ENCODE measurements at places on chromosomes 13 and 19. TPM values are rescaled to one million over a fixed set of nuclear protein-coding genes. Genes with fewer than 3 reads are reported as not detected.

DNA sequence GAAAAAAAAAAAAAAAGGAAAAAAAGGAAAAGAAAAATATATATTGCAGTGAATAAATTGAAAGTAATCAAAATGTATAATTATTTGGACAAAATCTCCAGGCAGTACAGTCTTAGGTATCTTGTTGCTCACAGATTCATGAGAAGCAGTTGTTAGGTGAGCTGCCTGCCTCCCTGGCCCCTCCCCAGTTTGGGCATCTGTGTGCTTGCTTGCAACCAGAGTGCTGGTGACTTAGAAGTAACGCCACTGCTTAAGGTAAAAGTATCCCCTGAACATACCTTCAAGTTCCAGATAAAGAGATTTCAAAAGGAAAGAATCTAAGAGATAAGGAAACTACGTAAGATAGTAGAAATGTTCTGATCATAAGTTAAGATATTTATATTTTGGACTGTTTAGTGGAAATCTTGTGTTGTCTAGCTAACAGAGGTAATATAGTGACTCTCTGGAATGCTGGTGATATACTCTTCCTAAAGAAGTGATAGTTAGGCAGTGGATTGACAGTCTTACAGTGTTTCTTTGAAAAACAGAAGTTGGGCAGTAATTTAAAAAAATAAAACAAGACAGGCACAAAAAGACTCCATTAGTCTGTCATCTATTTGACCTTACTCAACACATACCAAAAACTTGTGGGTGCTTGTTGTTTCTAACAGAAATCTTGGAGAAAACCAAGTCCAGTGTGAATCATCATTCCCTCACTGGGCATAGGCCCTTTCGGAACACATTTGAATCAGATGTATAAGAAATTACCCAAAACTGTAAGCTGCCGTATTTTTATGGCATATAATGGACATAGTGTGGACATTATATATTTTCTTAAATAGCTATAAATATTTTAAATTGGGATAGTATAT is 38.3 kb upstream of the KCTD4 start:
- ATAC-seq: no peak

DNA sequence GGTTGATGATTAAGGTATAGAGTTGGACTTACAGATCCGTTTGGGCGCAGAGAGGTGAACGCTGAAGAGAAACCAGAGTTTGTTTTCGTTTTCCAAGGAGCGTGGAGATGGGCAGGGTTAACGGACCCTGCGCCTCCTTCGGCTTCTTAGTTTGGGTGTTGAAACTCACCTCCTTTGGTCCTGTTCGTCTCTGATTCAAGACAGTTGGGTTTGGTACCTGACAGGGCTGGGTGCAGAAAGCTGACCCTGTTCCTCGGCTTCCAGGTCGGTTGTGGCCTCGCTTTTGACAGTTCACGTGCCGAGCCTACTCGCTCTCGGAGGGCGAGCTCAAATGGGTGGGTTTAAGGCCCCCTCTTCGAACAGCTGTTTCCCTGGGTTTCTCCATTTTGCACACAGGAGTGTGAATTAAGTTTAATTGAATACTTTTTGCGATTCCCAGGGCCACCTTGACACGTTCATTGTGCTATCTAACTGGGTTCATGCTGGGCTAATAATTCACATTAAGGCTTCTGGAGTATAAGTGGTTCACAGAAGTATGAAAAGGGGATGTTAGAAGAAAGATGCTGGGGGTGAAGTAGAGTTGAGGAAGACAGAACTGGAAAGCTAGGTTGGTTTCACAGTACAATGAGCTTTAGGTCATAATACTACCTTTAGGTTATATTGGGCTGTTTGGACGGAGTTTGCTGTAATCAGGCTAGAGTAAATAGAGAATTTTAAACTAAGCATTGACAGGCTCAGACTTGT is 638 bp downstream of the USPL1 start:
- no peak for ATAC-seq

The SHISA7 gene
- not detected for total RNA-seq

The GZMM gene
- not detected for total RNA-seq

The ZNF586 gene
- total RNA-seq: 19.9 TPM

The CTU1 gene
- total RNA-seq: 10.6 TPM
